Osteocyte (in vitro differentiated cells): ENCODE measurements at places on chromosomes 11 and 22.

- DNase-seq, result peak; percentile 78
Observed at GRCh38 chr11:2794046-2794967, 91.3 kb downstream of the CDKN1C start.

- DNase-seq, result no peak
Observed at GRCh38 chr11:66363805-66364535, 7.6 kb downstream of the SLC29A2 start.

DNA sequence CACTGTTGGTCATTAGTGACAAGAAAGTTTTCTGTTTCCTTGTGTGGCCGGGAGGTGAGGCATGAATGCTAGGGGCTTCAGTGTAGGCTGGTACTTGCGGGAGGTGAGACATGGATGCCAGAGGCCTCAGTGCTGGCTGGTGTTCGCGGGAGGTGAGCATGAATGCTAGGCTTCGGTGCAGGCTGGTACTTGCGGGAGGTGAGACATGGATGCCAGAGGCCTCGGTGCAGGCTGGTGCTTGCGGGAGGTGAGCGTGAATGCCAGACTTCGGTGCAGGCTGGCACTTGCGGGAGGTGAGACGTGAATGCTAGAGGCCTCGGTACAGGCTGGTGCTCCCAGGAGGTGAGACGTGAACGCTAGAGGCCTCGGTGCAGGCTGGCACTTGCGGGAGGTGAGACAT, 48.4 kb downstream of the ANO1 start:
- no peak for DNase-seq

GRCh38 chr11:65356394-65356972, 1.9 kb downstream of the TIGD3 start:
- no peak for DNase-seq

- DNase-seq, result no peak
Observed at GRCh38 chr11:132960273-132961078, 571.8 kb downstream of the OPCML start.

GRCh38 chr11:2703363-2704141, 3.8 kb upstream of the KCNQ1OT1 start:
- DNase-seq, result no peak

DNA sequence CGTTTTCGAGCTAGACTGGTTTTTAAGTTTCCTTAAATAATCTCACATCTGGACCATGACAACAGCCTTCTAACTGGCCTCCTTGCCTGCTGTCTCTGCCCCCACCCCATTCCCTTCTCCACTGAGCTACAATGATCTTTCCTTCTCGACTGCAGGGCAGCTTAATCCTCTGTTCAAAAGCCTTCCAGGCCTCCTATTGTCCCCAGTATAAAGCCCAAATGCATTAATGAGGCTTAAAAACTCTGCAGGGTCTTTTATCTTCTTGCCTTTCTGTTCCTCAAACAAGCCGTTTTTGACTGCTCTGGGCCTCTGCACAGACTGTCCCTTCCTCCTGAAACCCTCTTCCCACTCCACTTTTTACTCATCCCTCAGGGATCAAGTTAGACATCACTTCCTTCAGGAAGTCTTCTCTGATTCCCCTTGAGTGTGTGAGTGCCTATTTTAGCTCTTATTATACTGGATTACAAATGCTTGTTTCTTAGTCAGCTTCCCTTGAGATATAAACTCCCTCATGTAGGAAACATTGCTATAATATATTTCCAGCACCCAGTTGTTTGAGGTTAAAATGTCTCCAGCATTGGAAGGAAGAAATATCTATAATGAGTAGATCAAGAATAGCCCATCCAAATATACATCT, 23.6 kb upstream of the PAMR1 start:
- DNase-seq, result no peak

GRCh38 chr11:105372206-105372605, 232.6 kb upstream of the CARD18 start:
- DNase-seq, result no peak

DNA sequence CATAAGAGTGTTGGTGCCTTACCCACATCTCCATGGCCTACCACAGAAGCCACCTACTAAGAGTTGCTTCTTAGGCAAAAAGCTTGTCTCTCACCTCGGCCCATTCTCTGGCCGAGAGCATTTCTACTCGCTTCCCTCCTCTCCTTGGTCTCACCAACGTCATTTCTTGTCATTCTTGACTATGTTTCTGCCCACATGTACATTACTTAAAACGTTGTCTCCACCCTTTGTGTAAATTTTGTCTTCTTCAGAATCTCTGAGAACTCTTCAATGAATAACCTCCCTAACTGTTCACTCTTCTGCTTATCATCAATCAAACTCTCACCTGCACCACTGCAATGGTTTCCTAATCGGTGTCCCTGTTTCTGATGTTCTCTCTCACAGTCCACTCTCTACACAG, 20.1 kb downstream of the SOX6 start:
- no peak for DNase-seq

DNA sequence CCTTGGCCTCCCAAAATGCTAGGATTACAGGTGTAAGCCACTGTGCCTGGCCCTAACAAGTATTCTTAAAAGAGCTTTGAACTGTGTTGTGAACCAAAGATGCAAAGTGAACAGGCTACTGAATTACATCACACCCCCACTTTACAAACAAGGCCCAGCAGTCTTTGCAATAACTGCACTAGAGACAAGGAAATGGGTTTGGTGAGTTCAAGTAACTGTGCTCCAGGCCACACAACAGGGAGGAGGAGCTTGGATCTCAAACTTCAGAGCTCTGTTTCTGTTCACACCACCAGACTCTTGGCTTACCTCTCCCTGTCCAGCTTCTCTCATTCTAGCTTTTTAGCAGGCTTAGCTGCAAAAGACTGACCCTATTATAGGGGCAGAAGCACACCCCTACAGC, 30.4 kb upstream of the RASL10A start:
- no peak for DNase-seq

- DNase-seq, result no peak
Observed at GRCh38 chr22:29028468-29028867, 33.2 kb downstream of the C22orf31 start.
